ENCODE measurements at places on chromosomes 1 and 21.

DNA sequence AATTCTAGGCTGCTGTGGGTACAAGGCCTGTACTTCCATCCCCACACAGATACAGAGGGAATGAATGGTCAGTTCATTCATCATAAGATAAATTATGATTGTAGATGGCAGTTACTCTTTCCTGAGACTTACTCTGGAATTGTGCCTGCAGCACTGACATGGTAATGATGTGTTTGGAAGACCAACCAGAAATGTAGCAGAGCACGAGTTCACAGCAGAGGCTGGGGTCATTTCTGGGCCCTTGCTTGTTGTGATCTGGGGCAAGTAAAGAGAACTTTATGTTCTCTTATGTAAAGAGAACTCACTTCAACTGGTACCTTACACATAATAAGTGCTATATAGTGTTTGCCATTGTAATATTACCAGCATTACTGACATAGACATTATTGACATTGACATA lies 411.9 kb downstream of the NTNG1 start:
- no peak for DNase-seq

DNA sequence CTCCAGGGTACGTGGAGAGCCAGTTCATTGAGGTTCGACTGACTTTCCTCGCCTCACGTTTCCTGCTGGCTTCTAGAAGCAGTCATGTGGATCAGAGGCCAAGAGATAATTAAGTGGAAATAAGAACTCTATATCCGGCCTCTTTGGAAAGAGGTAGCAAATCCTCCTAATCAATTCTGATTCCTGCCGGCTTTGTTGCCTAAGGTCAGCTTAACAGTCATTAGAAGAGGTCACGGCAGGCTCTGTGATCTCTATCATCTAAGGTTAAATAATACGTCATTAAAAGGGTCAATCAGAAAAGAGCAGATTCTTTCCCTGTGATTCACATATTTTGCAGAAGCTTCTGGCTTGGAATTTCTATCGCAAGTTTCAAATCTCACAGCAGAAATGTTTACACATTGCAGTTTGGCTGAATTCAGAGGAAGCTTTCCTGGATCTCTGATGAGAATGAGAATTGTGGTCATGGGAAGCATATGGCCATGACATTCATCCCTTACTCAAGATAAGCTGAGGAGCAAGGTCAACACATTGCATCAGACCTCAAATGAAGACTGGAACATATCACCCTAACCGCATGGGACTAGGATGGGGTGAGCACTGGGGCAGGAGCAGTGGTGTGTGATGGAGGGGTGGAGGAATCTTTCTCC lies 189.4 kb downstream of the PBX1 start:
- DNase-seq = no peak

DNA sequence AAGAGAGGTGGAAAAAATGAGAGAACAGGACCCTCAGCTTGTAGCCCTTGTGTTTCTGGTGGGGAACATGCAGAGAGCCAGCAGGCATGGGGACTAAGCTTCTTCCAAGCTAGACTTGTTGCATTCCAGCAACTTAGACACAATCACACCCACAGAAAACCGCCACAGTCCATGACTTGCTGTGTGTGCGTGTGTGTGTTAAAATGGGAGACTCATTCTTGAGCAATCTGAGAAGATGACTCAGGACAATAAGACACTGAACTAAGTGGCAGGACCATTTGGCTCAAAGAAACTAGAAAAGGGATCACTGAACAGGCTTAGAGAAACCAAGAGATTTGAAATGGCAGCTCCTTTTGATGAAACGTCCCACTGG lies 78.0 kb downstream of the HLX start:
- DNase-seq = no peak

DNA sequence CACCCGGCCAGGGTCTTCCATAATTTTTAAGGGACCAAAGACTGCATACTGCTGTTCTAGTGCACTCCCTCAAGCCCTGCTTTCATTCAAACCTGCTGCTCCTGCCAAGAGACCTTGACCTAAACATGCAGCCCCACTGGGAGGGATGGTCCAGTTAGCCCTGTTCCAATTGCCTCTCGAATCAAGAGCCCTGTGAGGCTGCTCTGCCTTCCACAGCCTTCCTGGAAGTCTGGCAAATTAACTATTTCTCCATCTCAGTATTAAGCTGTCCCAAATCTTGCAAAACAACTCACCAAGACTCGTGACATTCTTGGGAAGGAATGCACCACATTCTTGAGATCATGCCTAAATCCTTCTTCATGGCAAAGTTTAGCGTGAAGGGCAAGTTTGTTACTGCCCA lies 231.3 kb downstream of the C1orf94 start:
- no peak for DNase-seq

GRCh38 chr1:33119050-33119449 lies 38.1 kb downstream of the AZIN2 start:
- no peak for DNase-seq
